ENCODE measurements at places on chromosomes 1 and 21. TPM values are rescaled to one million over a fixed set of nuclear protein-coding genes. Genes with fewer than 3 reads are reported as not detected.

Gene VANGL2
- 1.9 TPM for polyA plus RNA-seq

Gene GALE
- 22.2 TPM for polyA plus RNA-seq

Gene ESRRG
- polyA plus RNA-seq: 3.8 TPM

Gene CHIA
- polyA plus RNA-seq: not detected

Gene LYPD8
- polyA plus RNA-seq: not detected

Gene ADAMTSL4
- 71.4 TPM for polyA plus RNA-seq

Gene SVBP
- polyA plus RNA-seq: 24.7 TPM

Gene SLAMF9
- not detected for polyA plus RNA-seq

Gene AMY1A
- polyA plus RNA-seq: not detected

Gene FAM110D
- 6.1 TPM for polyA plus RNA-seq

Gene S100A16
- 176 TPM for polyA plus RNA-seq

Gene KIAA0040
- polyA plus RNA-seq: 13.1 TPM

Gene KIF1B
- 21.6 TPM for polyA plus RNA-seq

Gene TMEM183A
- 38.1 TPM for polyA plus RNA-seq

Gene PRAMEF10
- not detected for polyA plus RNA-seq

Gene SLC9C2
- 0.44 TPM for polyA plus RNA-seq

Gene KRTAP13-2
- polyA plus RNA-seq: not detected

Gene ST6GALNAC5
- polyA plus RNA-seq: 0.37 TPM

Gene PRAMEF7
- not detected for polyA plus RNA-seq

Gene TIAM1
- 0.97 TPM for polyA plus RNA-seq

Gene CDC20
- polyA plus RNA-seq: 1.2 TPM

Gene SPATA45
- polyA plus RNA-seq: not detected

Gene S100A7A
- not detected for polyA plus RNA-seq
